Choroid plexus epithelial cell (primary cell): ENCODE measurements at places on chromosomes 7 and 10.

GRCh38 chr7:101319401-101319800 is 2.2 kb downstream of the IFT22 start:
- DNase-seq, result no peak

DNA sequence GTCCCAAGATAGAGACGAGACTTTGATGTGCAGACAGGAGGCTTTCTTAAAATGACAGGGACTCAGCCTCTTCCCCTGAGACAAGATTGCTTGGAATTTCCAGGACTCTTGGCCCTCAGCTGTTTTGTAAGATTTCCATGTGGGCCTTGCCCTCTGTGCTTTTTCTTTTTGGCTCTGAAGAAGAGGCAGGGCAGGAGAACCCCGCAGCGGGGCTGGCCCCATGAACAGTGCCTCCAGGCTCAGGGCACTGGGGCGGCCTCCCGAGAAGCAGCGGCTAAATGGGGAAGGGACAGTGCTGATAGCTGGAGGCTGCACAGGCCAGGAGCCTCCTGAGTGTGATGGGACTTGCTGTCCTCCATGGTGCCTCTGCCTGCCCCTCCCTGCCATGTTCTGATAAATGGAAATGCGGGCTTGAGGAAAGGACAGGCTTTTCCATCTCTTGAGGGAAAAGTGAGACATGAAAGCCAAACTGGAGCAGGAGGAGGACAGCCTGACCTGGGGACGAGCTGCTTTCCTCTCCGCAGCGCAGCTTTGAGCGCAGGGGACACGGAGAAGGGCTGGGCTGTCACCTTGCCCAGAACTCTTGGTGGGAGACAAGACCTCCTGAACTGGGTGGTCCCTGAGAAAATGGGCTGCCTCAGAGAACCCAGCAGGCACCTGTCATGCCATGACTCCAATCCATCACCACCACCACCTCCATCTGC is 12.1 kb downstream of the SAP25 start:
- no peak for DNase-seq

- peak; percentile 34 for DNase-seq
Observed at GRCh38 chr7:47092336-47092735, 489.6 kb downstream of the TNS3 start.

- DNase-seq, result no peak
Observed at GRCh38 chr10:116049158-116049973, 223.6 kb downstream of the GFRA1 start.

DNA sequence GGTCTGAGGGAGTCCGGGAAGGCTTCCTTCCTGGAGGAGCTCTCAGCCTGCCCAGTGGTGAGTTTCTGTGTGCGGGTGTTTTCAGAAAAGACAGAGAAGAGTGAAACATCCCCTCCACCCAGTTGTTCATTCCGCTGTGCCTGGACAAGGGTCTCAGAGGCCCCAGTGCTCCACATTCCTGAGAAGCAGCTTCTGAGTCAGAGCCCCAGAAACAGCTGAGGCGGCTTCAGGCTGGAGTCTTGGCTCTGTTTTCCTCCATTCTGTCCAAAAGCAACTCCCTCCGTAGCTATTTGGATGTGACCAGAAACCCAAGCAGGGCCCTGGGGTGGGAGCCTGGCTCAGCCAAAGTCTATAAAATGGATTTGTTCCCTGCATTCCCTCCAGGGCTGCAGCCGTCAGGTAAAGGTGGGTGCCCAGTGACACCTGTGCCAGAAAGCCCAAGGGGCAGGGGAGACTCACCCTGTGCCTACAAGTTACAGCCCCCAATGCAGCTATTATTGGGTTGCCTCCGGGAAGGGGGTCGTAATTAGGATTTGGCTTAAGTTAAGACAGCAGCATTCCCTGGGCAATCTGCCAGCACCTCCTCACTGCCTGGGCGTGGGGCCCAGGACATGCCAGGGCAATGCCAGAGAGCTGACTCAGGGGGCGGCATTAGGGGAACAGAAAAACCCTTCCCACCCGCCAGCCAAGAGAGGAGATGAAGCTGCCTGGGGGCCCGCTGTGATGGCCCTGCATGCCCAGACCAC is 13.1 kb upstream of the CAMK2G start:
- DNase-seq, result peak; percentile 87

DNA sequence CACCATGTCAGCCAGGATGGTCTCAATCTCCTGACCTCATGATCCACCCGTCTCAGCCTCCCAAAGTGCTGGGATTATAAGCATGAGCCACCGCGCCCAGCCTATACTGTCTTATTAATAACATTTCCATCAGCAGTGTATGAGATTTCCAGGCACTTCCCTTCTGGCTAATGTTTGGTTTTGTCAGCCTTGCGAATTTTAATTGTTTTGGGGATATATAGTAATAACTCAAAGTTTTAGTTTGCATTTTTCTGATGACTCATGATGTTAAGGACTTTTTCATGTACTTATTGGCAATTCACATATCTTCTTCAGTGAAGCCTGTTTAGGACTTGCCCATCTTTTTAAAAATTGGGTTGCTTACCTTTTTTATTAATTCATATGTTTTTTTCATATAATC is 76.0 kb downstream of the TMEM270 start:
- no peak for DNase-seq

DNA sequence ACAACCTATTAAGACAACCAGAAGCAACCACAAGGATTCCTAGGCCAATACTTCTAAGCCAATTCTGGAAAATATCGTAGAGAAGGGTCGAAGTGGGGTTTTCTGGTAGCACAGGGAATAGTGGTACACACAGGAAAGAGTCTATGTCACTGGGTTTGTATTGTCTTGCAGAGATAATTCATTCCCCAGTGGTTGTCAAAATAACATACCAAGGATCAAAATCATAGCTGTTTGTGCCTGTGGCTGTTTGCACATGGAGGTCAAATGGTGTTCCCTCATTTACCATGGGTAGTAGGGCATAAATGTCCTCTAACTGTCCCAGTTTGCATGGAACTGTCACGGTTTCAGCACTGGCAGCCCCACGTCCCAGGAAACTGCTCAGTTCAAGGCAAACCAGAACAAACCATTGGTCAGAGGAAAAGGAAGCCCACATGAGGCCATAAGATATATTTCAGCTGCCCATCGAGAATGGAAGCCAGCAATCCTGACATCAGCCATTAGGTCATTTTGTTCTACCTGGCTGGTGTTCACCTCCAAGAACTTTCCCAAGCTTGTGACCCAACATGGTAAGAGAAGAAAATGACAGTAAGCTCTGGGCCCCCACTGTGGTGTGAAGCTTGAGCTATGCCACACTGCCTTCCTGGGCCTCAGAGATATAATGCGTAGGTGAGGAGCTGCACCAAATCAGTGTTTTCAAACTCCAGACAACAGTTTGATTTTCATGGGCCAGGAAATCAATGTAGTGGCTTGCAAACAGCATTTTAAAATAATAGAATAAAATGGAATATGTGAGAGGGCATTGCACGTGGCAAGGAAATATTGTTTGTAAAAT is 53.9 kb upstream of the NFE2L3 start:
- no peak for DNase-seq

- no peak for DNase-seq
Observed at GRCh38 chr7:2459674-2460073, 16.5 kb downstream of the GRIFIN start.

GRCh38 chr7:136868496-136869000 is at the start of gene CHRM2:
TSS of gene CHRM2 (plus strand) at chr7:136868652. CDS start at chr7:137014866, 146,214 bp downstream.
- DNase-seq, result peak; percentile 61

- DNase-seq, result peak; percentile 38
Observed at GRCh38 chr7:30776971-30777370, 5.8 kb downstream of the MINDY4 start.

GRCh38 chr10:94320285-94320914 is 42.3 kb downstream of the NOC3L start:
- peak; percentile 77 for DNase-seq

GRCh38 chr10:91541481-91541880 is 91.4 kb downstream of the PPP1R3C start:
- DNase-seq, result peak; percentile 68
